ENCODE measurements at places on chromosomes 2 and 18. TPM values are rescaled to one million over a fixed set of nuclear protein-coding genes. Genes with fewer than 3 reads are reported as not detected.

The FTCDNL1 gene
- total RNA-seq = 1.6 TPM

The MC5R gene
- total RNA-seq = not detected

The SNRNP200 gene
- total RNA-seq = 78.3 TPM

The ALPP gene
- total RNA-seq = not detected

The CCDC102B gene
- total RNA-seq = 10.4 TPM

The CD8B gene
- total RNA-seq = 0.37 TPM

The UNC80 gene
- total RNA-seq = not detected

The MERTK gene
- total RNA-seq = 37.5 TPM

The C18orf54 gene
- 2.4 TPM for total RNA-seq

The LOXHD1 gene
- 0.38 TPM for total RNA-seq

The PIEZO2 gene
- 7.5 TPM for total RNA-seq

The CAPN14 gene
- total RNA-seq = 0.14 TPM

The SP110 gene
- total RNA-seq = 20.5 TPM

The LRATD1 gene
- 1.9 TPM for total RNA-seq

The CLEC4F gene
- total RNA-seq = 0.29 TPM

The SFT2D3 gene
- 4.3 TPM for total RNA-seq

The SLC9A4 gene
- total RNA-seq = not detected

The ABCA12 gene
- not detected for total RNA-seq

The RTKN gene
- total RNA-seq = 16.8 TPM

The MCEE gene
- 21.3 TPM for total RNA-seq

The MOCOS gene
- 1.3 TPM for total RNA-seq

The CNGA3 gene
- 0.19 TPM for total RNA-seq

The ZNF2 gene
- total RNA-seq = 2.2 TPM

The WDSUB1 gene
- 4.9 TPM for total RNA-seq

The NLRC4 gene
- total RNA-seq = 4.0 TPM

The CDK15 gene
- 1.5 TPM for total RNA-seq

The RBM44 gene
- 0.60 TPM for total RNA-seq

The CDCA7 gene
- total RNA-seq = 0.33 TPM

The EFEMP1 gene
- 327 TPM for total RNA-seq

The LIPG gene
- total RNA-seq = 1.7 TPM

The STPG4 gene
- total RNA-seq = not detected

The FBXO48 gene
- 0.51 TPM for total RNA-seq

The TTC31 gene
- total RNA-seq = 15.0 TPM

The RTTN gene
- total RNA-seq = 9.4 TPM

The PPP1R1C gene
- 0.93 TPM for total RNA-seq

The OTX1 gene
- not detected for total RNA-seq

The CRYGD gene
- not detected for total RNA-seq

The PRKD3 gene
- 39.4 TPM for total RNA-seq

The BCL2 gene
- 13.5 TPM for total RNA-seq

The PRSS56 gene
- not detected for total RNA-seq

The MAPRE3 gene
- total RNA-seq = 16.3 TPM

The SNED1 gene
- total RNA-seq = 62.7 TPM

The CYP26B1 gene
- 5.1 TPM for total RNA-seq

Measured in posterior vena cava (tissue), 2 donors.